ENCODE measurements at places on chromosomes 3 and 15.
A peak's percentile ranks its signal among the peaks of the same experiment; 100 is the strongest.

DNA sequence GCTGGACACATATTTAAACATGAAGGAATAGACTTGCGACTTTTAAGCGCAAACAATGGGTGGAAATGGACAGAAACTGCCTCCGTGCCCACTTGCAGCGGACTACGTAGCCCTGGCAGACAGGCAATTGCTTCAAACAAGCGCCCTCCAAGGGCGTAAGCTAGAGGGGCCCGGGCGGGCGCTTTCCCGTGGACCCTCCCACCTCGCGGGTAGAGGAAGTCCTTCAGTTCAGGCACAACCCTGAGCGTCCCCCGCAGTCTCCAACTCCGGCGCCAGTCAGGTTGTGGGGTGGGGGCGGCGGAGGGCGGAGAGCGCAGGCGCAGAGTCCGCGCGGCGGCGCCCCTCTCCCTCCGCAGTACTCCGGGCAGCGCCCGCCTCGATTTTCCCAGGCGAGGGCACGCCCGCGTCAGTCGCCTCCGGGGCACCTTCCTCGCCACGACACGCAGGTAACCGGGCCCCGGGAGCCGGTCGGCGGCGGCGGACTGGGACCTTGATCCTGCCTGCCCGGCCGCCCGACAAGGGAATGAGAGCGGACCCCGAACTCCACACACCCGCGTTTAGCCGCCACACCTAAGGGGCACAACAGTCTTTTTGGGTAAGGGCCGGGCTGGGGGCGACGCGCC is at the start of gene SLC35G2:
Gene SLC35G2 (plus strand): TSS at position 358 of the 623 bp plus-strand sequence. CDS start 35,335 bp downstream, outside the sequence.
- DNase-seq, result peak; percentile 71

DNA sequence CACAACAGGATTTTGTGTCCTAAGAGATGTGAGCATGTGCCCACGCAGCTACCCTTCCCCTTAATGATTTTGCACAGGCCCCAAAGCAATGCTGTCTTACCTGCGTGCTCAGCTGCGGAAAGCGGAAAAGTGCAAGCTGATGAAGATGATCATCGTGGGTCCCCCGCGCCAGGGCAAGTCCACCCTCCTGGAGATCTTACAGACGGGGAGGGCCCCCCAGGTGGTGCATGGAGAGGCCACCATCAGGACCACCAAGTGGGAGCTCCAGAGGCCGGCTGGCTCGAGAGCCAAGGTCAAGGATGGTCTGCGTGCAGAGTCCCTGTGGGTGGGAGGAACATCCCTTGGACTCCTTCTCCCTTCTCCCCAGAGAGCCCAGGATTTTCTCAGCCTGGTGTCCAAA is 103.1 kb downstream of the LRRK1 start:
- DNase-seq, result no peak

GRCh38 chr15:62125773-62126172 is 39.3 kb downstream of the C2CD4B start:
- no peak for DNase-seq

GRCh38 chr3:59567661-59568060 is 517.8 kb upstream of the CFAP20DC start:
- DNase-seq, result no peak
